ENCODE measurements at places on chromosomes 1 and 21.

- DNase-seq: no peak
These were observed 84.3 kb upstream of the ARHGAP29 start for GRCh38 chr1:94321662-94322061.

DNA sequence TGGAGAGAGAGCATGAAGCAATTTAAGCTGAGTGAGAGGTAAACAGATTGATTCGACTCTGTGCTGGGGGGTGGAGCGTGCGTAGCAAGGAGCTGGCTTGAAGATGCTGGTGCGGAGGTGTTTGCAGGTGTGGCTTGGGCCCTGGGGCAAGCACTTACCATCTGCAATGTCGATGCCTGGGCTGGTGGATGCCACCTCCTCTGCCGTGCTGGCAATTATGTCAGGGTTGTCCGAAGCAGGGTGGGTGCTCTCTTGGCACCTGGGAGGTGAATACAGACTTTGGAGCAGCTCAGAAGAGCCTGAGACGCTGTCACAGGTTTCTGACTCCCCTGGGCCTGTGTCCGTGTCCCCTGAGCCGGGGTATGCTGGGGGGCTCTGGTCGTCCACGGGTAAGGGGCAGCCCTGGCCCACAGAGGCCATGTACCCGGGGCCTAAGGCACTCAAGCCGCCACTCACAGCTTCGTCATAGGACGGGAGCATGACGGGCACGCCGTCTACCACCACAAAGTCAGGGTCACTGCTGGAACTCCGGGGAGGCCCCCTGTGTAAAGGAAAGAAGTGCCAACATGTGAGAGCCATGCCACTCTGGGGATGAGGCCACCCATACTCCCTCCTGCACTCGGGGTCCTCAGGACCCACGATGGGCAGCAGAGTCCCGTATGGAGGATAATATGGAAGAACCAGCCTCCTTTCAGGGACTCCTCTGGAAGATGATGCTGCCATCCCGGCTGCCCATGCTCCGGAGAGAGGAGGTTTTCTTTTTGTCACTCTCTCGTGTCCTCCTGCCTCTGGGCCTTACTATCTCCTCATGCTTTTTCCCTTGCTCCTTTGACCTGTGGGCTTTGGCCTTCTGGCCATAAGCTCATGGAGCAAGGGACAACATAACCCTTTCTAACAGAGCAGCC lies 80.3 kb upstream of the TLR5 start:
- DNase-seq: no peak

DNA sequence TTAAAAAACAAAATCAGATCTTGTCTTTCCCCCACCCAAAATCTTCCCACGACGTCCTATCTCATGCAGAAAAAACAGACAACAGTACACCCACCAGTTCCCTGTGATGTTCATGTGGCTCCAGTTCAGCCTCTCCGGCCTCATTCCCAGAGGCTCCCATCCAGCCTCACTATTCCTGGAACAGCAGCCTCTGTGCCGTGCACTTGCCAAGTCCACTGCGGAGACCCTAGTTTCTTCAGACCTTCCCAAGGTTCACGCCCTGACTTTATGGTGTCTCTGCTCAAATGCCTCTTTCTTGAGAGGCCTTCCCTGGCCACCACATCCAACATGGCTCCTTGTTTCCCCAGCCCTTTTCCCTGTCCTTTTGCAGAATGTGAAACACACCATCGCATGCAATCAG lies 106.3 kb upstream of the BACE2 start:
- DNase-seq: no peak

DNA sequence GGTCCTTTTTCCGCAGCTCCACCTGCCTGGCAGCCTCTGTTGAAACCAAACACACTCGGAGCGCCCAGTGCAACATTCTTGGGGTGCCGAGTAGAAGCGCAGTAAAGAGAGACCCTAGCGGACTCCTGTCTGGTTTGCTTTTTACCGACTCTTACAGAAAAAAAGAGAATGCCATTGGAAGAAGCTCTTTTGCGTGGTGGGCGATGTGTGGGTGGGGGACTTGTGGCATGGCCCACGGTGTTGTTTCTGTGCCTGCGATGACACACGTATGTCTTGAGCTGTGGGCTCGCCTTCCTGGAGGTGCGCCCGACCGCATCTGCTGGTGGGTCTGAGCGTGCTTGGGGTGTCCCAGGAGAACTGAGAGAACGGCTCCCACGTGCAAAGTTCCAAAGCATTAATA lies 7.3 kb upstream of the BARHL2 start:
- DNase-seq: no peak

DNA sequence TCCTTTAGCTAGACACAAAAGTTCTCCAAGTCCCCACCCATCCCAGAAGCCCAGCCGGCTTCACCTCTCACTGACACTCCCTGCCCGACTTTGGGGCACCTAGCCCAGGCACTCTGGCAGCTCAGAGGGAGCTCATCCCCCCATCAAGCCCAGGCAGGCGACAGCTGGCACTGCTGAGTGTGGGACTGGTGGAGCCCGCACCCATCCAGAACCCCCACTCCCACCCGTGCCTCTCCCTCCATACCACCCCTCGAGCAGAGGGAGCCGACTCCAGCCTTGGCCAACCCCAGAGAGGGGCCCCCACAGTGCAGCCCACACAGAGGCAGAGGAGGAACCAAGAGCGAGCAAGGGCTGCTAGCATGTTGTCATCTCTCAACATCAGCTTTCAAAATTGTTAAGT lies 658.6 kb downstream of the AMY1C start:
- no peak for DNase-seq

GRCh38 chr1:110477041-110477440 lies 26.1 kb downstream of the PROK1 start:
- no peak for DNase-seq

GRCh38 chr1:214451596-214451995 lies 99.8 kb downstream of the PTPN14 start:
- no peak for DNase-seq
